ENCODE measurements at places on chromosomes 2 and 18. TPM values are rescaled to one million over a fixed set of nuclear protein-coding genes. Genes with fewer than 3 reads are reported as not detected.
A peak's percentile ranks its signal among the peaks of the same experiment; 100 is the strongest.

- DNase-seq: peak; percentile 41
Observed at GRCh38 chr2:37232131-37232933, 874 bp downstream of the NDUFAF7 start.

CAPN14 gene
- total RNA-seq: 0.12 TPM

DNA sequence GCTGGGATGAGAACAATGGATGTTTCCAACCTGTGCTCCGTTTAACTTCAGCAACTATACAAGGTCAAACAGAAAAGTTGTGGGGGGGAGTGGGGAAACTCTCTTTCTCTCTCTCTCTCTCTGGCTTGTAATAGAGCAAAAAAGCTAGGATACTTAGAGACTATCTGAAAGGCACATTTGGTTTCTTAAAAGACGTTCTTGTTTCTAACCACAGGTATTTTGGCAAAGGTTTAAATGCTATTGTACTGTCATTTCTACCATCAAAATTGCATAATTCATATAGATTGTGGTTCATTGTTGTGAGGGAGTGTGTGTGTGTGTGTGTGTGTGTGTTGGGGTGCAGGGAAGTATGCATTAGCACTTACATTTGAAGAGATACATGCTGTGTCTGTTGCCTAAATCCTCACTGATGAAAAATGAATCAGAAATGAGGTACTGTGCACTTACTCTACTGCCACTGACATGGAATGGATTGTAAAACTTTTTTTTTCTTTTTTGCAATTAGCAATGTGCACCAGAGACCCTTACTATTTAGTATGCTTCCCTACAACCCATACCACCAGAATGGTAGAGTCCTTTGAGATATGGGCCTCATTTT is 841.0 kb upstream of the PIK3C3 start:
- DNase-seq: no peak

CCBE1 gene
- 0.23 TPM for total RNA-seq

GRCh38 chr2:17362956-17363355 is 155.3 kb downstream of the RAD51AP2 start:
- DNase-seq: no peak

ARHGAP15 gene
- total RNA-seq: 3.6 TPM

GRCh38 chr2:161246281-161246680 is 61.9 kb upstream of the PSMD14 start:
- no peak for DNase-seq

- DNase-seq: no peak
Observed at GRCh38 chr18:3493501-3494244, 43.7 kb downstream of the TGIF1 start.

GRCh38 chr2:176639671-176640070 is 370.4 kb downstream of the MTX2 start:
- DNase-seq: no peak

DNA sequence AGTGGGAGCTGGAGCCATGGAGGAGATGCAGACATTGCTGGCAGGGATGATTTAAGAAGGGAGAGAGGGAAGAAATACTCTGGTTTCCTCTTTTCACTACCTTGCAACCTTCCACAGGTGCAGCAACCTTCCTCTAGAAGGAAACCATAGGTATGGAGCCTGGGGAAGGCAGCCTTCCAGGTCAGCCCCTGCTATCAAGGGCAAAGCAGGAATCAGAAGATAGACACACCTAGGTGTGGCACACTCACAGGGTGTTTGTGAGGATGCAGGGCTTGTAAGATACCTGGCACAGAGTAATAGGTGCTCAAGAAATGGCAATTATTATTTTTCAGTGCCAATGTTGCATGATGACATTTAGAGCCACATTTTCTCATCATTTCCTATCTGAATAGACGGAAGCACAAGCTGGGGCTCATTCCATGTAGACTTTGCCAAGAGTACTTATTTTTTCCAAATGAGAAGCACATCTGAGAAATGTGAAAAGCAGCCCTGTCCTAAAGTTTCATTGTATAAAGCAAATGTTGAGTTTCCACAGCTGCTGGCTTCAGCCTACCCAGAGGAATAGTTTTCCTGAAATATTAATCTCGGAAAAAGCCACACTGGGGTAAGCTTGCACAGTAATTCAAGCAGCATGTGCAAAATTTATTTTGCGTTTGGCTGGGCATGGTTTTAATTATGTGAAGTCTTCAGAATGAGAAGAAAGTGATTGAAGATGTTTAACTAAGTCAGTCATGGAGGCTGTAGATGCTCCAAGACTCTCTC is 20.6 kb downstream of the EVA1A start:
- no peak for DNase-seq

DNA sequence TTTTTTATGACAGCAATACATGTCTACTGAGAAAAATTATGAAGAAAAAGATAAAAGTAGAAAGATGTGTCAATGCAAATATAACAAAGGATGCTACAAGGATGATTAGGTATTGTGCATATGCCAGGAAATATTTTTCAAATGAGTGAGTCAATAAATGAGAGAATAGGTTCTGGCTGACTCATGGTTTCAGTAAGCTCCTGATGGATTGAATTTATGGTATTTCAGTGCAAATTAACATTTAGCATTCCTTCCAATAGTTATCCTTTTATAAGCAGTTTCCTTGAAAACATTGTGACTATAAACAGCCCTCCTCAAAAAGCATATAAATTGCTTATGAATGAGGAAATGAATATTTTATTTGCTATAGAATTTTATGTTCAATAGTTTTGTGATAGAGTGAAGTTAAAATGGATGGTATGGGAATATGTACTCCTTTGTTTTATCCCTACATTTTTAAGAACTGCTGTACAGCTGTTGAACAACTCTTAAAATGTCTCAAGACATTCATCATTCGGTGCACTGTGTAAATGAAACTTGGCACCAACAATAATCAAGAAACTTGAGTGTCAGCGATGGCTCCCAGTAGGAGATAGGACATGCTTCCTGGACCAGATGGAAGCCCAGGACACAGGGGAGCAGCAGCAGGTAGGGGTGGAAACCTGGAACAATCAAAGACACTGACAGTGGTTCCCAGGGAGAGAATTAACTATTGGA is 144.7 kb downstream of the PMAIP1 start:
- no peak for DNase-seq

DNA sequence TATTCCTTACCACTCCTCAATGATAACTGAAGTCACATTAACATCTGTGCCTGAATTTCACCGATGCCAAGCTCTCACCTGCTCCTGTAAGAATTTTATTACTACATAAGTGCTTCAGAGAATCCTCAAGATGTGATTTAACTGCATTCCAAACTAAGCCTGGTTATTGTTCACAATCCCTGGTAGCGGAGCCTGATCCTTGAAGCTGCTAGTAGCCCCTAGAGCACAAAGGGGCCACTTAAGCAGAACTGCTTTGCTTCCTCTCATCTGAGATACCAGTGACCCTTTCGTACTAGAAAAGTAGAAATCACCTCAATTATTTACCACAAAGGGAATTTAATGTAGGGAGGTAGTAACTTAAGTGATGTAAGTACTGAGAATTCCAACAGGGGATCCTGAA is 529.6 kb downstream of the CPS1 start:
- DNase-seq: no peak

FARSB gene
- 14.3 TPM for total RNA-seq

BMP10 gene
- total RNA-seq: not detected

CCDC85A gene
- 4.5 TPM for total RNA-seq

SLC5A7 gene
- total RNA-seq: 0.11 TPM

SERPINB3 gene
- total RNA-seq: not detected

GRCh38 chr2:208062961-208063360 is 37.6 kb upstream of the PLEKHM3 start:
- no peak for DNase-seq
